Suprapubic skin (tissue), 4 donors: ENCODE measurements at places on chromosomes 4 and X.

GRCh38 chr4:136803433-136803832 lies 728.9 kb downstream of the PCDH18 start:
- no peak for DNase-seq

GRCh38 chr4:42466273-42466844 lies 69.1 kb downstream of the SHISA3 start:
- DNase-seq: no peak

GRCh38 chr4:150852216-150852615 lies 162.9 kb downstream of the LRBA start:
- DNase-seq: no peak

DNA sequence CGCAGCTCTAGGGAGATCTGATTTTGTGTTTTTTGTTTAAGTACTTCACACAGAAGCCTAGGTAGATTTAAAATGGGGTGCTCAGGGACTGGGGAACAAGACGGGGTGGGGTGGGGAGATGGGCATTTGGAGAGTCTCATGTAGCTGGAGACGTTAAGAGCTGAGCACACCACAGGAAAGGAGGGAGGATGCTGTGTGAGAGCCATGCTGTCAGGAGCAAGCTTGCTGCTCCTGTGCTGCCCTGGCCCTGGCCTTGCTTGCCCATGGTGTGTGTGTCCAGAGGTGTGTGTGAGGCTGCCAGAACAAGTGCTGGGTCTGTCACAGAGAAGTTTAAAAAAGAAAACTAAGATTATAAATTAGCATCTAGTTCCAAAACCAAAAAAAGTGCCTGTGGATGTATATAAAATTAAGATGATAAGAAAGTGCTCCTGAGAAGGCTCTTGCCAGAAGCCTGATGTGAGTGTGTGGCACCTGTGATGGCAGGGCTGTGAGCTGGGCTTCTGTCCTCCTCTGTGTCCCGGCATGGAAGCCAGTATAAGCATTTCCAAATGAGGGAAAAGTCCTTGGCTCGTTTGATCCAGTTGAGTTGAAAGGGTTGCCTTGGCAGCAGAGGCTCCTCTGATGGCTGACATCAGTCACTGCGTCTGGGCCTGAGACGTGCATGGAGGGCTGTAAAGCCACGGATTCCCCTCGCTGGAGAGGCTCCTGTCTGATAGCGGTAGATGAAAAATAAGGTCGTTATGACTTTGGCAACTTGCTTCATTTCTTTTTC lies 63.5 kb downstream of the NELFA start:
- no peak for DNase-seq

- no peak for DNase-seq
Observed at GRCh38 chrX:39513836-39514235, 583.9 kb downstream of the BCOR start.

GRCh38 chrX:50071494-50071893 lies 129.3 kb downstream of the AKAP4 start:
- no peak for DNase-seq

DNA sequence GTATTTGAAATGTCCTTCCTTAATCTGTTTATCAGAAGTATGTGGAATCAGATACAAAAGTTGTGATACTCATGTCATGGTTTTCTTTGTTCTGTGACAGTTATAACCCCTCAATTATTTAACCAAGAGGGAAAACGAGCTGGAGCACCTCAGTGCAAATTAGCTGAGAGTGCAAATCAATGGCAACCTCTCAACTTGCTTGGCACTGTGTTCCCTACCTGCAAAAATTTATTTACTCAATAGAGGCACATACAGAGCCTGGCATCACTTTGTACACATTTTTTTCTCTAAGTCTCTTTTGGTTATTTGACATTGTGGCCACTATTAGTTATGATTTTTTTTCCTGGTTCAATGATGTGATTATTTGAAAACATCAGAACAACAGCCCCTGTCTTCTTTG lies 186.2 kb downstream of the STIM2 start:
- no peak for DNase-seq

GRCh38 chrX:107742700-107743191 lies 32.8 kb downstream of the TSC22D3 start:
- no peak for DNase-seq

DNA sequence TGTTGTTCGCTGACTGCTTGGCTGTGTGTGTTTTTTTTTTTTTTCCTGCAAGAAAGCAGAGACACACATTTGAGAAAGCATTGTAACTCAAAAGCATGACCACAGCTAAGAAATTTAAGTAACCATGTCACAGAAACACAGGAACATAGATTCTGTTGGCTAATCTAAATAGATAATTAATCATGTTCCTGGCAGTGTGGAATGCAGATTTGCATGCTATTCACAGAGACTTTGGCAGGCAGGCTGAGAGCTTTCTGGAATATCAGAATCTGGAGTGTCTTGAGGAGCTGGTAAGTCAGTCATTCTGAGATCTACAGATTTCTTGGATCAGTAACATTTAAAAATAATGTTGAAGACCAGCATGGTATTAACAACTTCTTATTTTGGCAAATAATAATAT lies 33.2 kb upstream of the SMS start:
- no peak for DNase-seq

DNA sequence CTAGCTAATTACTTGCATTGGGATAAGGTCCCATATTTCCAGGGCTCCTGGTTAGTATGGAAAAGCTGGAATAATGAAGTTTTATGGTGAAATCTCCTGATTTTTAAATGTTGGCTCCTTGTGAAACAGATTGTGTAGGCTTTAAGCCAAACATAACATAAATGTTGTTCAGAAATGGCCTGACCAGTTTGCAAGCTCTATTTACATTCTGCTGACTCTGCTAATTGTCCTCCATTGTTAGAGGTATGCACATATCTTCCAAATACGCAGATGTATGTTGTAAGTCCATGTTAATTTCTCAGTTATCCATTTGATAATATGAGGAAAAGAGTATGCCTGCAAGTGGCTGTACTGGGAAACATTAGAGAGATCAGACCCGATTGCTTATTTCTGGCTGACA lies 11.9 kb upstream of the WDR17 start:
- no peak for DNase-seq

- no peak for DNase-seq
Observed at GRCh38 chr4:137474711-137475301, 57.5 kb downstream of the PCDH18 start.

- no peak for DNase-seq
Observed at GRCh38 chr4:125244848-125245450, 69.8 kb upstream of the FAT4 start.

DNA sequence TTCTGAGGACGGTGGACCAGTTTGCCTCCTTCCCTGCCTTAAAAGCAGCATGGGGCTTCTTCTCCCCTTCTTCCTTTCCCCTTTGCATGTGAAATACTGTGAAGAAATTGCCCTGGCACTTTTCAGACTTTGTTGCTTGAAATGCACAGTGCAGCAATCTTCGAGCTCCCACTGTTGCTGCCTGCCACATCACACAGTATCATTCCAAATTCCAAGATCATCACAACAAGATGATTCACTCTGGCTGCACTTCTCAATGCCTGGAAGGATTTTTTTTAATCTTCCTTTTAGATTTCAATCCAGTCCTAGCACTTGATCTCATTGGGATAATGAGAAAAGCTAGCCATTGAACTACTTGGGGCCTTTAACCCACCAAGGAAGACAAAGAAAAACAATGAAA lies 255.3 kb downstream of the RAPGEF2 start:
- DNase-seq: no peak

DNA sequence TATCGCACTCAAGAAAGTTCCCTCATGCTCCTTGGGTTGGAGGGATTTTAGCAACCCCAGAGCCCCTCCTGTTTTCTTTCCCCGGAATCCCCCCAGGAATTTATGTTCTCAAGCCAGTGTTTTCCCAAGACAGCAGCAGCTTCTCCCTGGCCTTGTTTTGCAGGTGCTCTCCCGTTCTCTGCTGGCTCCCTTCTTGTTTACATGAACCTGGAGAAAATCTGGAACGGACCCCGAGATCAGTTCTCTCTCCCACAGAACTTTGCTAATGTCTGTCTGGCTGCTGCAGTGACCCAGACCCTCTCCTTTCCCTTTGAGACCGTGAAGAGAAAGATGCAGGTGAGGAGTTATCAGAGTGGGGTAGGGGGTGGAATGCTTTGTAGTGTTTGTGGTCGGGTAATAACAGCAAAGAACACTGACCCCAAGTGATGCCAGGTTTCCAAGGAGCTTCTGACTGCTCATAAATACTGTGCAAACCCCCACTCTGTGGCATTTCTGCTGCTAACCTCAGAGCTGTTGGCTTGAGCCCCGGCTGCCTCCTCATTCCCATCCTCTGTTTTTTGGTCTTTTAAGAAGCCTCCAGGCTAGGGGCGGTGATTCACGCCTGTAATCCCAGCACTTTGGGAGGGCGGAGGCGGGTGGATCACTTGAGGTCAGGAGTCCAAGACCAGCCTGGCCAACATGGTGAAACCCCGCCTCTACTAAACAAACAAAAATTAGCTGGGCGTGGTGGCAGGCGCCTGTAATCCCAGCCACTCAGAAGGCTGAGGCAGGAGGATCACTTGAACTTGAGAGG lies 11.1 kb downstream of the SLC25A43 start:
- DNase-seq: peak; percentile 79

DNA sequence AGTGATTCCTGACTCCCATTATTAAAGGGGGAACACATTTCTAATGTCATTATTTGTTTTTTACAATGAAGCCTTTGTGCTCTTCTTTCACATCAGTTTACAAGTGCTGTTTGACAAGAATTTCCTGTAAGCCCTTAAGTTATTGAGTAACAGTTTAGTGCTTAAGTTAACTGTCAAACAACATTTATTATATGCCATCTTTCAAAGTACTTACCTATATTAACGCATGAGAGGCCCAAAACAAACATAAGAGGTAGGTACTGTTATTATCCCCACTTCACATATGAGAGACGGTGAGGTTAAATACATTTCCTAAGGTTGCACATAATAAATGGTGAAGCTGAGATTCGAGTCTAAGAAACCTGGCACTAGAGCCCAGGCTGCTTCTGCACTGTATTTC lies 56.0 kb upstream of the MAGED1 start:
- no peak for DNase-seq

DNA sequence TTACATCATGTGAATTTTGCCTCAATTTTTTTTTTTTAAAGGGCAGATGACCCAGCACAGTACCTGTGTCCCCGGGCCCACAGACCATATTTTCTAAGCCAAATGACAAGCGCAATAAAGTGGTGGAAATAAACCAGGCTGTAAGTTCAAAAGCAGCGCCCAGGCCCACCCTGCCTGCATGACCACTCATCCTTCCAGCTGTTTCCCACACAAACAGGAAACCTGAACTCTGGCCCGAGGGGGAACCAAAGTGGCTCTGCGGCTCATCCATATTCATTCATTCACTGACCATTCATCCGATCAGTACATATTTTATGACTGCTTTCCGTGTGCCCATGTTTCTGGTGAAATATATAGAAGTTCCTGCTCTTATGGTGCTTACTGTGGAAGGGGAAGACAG lies 33.7 kb upstream of the CRMP1 start:
- DNase-seq: no peak

DNA sequence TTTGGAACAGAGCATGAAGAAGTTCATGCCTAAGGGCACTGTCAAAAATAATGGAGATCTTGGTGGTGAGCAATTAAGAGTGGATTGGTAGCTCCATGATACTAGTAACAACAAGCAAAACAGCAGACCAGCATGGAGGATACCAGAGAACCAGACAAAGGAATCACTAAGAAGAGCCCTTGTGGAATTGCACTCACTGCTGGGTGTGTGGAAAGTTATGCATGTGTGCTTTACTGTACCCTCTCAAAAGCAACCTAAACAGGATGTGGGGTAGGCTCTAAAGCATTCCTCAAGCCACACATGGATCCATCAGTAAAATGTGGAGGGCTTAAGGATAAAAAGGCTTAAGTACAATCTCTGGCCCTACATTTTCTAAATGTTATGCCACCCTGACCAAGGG lies 69.5 kb downstream of the AR start:
- DNase-seq: no peak

DNA sequence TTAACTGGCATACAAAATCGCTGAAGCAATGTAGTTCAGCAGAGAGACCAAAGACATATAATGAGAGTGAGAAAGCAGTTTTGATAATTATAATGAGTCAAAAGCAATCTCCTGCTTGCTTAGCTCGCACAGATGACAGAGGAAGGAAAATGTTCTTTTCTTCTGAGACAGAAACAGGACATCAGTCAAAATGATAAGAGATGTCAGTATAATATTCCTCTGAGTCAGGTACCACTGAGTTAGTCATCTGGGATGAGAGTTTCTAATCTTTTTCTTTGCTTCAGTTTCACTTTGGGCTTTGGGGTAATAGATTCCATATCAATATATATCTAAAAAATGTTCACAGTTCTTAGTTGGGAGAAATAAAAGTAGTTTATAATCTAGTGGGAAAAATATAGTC lies 387.2 kb downstream of the PCDH7 start:
- no peak for DNase-seq

DNA sequence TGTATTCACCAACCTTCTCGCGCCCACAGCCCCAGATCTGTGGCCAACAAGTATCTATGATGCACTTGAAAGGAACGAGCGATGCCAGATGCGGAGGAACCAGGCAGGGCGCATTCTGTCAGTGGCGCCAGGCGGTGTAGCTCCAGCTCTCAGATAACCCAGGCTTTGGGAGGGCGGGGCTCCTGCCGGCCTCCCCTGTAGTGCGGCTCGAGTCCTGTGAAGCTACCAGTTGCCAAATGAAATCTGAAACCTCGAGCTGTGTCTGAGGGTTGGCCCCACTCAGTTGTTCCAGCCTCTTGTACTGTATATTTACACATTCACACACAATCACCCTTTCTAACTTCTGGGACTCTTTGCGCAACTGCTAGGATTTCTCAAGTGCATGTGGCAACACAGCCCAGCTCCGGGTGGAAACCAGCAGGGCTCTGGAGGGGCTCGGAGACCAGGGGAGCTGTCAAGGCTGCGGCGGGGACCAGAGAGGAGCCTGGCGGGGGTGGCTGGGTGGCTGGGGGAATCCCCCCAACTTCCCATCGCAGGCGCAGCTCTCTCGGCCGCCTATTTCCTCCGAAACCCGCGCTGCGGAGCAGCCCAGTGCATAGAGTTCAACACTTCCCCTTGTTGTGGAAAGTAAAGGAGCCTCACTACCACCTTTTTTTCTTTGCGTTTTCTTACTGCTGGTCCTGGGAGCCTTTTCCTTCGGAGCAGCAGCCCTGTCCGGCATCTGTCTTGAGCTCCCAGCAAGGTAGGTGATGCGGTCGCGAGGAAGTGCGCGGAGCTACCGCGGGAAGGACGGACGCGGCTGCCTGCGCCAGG lies at the start of gene ARHGAP24:
Gene ARHGAP24 (plus strand): TSS at position 333 of the 813 bp plus-strand sequence.
- peak; percentile 92 for DNase-seq

DNA sequence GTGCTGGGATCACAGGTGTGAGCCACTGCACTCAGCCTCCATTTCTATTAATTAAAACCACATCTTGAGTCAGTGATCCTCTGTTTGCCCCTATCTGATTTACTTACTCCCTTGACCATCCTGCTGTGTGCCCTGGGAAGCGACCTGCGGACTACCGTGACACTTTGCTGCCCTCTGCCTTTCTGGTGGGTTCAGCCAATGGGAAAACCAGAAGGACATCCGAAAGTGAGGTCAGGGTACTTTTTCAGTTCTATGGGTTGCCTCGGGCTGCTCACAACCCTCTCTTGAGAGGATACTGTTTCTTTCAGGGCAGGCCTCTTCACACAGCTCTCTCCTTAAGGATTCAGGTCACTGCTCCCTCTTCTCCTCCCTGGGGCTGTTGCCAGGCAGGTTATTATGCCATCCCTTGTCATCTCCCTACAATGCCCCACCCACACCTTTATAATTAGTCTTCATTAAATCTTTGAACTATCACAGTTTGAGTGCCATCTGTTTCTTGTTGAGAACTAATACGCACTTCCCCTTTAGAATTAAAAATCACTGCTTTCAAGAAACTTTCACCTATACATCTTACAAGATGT lies 21.4 kb downstream of the PLAC8 start:
- DNase-seq: no peak
